GM23338 (cell line): ENCODE measurements at places on chromosomes 4 and X.
A peak's percentile ranks its signal among the peaks of the same experiment; 100 is the strongest.

- DNase-seq, result peak; percentile 87
Measured at GRCh38 chr4:168631241-168632162, 134.7 kb downstream of the PALLD start.

GRCh38 chr4:87974856-87975462, 555 bp upstream of the SPP1 start:
- peak; percentile 58 for DNase-seq

GRCh38 chrX:141839856-141840255, 1.7 kb downstream of the MAGEC3 start:
- no peak for DNase-seq

- DNase-seq, result peak; percentile 67
Measured at GRCh38 chr4:17468619-17469221, 43.2 kb downstream of the QDPR start.

DNA sequence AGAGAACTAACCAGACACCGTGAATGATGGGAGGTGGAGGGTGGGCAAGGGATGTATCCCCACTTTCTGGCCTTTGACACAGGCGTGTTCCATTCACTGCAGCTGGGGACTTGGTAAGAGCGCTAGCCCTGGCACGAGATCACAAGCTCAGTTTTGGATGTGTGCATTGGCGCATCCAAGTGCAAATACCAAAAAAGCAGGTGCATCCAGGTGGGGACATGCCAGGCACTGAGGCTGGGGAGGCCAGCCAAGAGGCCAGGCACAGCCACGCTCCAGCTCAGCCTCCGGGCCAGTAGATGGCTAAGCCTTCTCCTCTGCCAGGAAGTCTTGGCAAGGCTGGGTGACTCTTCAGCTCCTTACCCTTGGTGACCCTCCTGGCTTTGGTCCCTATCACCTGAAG, 4.4 kb upstream of the ZFP92 start:
- DNase-seq, result no peak

- no peak for DNase-seq
Measured at GRCh38 chrX:113743069-113743468, 840.8 kb upstream of the HTR2C start.

GRCh38 chr4:1112174-1112820, 1.1 kb downstream of the RNF212 start:
- DNase-seq, result peak; percentile 22

- DNase-seq, result no peak
Measured at GRCh38 chr4:69731847-69732246, 28.6 kb downstream of the SULT1B1 start.

DNA sequence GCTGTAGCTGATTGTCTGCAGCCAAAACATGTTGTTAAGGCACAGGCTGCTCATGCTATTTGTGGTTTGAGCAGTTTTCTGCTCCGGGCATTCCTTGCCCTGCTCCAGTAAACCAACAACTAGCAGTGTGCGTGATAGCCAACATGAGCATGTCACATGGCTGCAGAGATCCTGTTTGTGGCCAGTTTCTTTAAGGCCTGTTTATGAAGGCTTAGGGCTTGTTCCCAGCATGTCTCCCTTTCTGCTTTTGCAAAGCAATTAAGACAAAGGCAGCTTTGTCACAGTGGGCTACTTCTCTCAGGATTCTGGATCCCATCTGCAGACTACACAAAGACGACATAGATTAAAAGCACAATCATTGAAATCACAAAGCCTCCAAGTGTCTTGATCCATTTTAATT, 160.5 kb downstream of the ZNF518B start:
- DNase-seq, result peak; percentile 3

DNA sequence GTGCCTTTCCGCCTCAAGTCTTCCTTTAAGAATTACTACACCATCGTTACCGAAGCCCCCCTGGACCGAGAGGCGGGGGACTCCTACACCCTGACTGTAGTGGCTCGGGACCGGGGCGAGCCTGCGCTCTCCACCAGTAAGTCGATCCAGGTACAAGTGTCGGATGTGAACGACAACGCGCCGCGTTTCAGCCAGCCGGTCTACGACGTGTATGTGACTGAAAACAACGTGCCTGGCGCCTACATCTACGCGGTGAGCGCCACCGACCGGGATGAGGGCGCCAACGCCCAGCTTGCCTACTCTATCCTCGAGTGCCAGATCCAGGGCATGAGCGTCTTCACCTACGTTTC, 2.2 kb downstream of the PCDH10 start:
- DNase-seq, result peak; percentile 71

DNA sequence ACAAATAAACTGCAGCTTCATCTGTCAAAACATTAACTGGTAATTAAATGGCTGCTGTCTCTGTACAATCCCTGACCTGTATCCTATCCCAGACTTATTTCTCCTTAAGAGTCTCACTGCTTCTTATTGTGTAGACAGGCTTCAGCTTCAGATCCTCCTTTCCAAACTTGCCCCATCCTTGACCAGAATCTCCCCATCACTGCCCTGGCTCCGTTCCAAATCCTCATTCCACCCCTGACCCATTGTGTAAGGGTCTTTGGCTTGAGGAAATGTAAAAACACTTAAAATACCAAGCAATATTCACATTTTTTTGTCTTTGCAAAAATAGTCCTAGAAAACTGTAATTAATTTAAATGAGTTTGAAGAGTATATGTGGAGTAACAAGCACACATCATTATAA, 152.6 kb upstream of the VEGFC start:
- DNase-seq, result no peak

DNA sequence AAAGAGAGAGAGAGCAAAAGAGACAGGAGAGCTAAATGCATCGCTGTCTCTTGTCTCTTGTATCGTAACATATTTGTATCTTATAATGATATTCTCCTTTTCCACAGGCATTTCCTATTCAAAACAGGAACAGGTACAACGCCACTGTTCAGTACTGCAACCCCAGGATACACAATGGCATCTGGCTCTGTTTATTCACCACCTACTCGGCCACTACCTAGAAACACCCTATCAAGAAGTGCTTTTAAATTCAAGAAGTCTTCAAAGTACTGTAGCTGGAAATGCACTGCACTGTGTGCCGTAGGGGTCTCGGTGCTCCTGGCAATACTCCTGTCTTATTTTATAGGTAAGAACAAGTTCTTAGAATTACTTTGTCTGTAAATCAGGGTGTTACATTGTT, 288.6 kb downstream of the DCTD start:
- no peak for DNase-seq

DNA sequence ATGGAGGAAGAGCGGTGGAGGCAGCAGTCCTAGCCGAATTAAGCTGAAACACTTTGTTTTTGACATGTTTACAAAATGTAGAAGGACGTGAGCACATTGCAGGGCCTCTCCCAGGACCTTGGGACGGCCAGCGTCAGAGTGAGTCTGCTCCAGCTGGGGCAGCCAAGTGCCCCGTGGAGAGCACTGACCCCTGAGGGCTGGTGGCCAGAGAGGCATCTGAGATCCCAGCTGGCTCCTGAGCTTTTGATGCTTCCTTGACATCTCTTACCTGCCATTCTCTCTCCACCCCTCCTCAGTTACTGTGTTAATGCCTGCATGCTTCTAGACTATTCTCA, 24.7 kb downstream of the NAT8L start:
- DNase-seq, result no peak

DNA sequence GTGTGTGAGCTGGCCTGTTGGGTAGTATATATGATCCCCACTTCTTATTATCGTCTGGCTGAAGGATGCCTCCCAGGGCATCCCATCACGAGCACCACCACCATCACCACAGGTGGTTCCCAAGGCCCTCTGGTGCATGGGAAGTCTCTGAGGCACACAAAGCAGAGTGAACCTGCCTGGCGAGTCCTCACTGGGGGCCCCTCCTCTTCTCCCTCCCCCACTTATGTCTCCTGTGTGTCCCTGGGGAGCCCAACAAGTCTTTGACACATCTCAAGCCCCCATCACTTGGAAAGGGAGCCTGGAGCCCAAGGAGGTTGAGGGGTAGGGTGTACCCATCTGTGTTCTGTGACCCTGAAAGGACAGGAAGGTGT, 45.5 kb upstream of the NKX1-1 start:
- no peak for DNase-seq

- no peak for DNase-seq
Measured at GRCh38 chr4:137738375-137738990, 206.2 kb upstream of the PCDH18 start.

DNA sequence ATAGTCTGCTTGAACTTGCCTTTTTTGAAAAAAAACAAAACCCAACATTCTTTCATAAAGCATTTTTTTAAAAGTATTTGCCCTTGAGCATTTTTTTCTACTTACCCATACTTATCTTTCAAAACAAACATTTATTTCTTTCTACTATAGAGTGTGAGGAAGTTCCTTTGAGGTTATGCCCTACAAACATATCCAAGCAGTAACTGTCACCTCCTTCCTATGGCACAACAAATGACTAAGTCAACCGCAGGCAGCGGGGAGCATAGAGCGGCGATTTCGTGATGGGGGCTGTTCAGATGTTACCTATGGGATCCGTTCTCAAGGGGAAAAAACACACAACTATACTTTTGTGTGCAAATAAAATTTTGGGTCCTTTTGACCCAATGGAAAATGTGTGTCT, 19.4 kb downstream of the SPRY1 start:
- no peak for DNase-seq
